Calu3 (cell line): ENCODE measurements at places on chromosomes 5 and 9. TPM values are rescaled to one million over a fixed set of nuclear protein-coding genes. Genes with fewer than 3 reads are reported as not detected.

GRCh38 chr5:14204785-14205321, 61.7 kb downstream of the TRIO start:
- peaks cover 17% of the 10 kb centered on the region for H3K36me3 ChIP-seq
- peak overlapping the region; percentile 43 for H3K4me3 ChIP-seq
- DNase-seq, result peak; percentile 64
- no peaks in the 10 kb centered on the region for H3K27me3 ChIP-seq
- peak overlapping the region; percentile 86 for H3K27ac ChIP-seq
- H3K4me1 ChIP-seq, result peaks cover 68% of the 10 kb centered on the region

IFNK gene
- not detected in 2 replicates for total RNA-seq

DNA sequence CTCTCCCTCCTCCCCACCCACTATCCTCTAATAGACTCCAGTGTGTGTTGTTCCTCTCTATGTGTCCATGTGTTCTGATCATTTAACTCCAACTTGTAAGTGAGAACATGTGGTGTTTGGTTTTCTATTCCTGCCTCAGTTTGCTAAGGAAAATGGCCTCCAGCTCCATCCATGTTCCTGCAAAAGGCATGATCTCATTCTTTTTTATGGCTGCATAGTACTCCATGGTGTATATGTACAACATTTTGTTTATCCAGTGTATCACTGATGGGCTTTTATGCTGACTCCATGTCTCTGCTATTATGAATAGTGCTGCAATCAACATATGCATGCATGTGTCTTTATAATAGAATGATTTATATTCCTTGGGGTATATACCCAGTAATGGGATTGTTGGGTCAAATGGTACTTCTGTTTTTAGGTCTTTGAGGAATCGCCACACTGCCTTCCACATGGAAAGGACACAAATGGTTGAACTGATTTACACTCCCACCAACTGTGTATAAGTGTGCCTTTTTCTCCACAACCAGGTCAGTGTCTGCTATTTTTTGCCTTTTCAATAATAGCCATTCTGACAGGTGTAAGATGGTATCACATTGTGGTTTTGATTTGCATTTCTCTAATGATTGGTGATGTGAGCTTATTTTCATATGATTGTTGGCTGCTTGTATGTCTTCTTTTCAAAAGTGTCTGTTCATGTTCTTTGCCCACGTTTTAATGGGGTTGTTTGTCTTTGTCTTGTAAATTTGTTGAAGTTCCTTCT, 96.5 kb upstream of the DAB2 start:
- peaks cover 19% of the 10 kb centered on the region for H3K4me1 ChIP-seq
- H3K27me3 ChIP-seq, result no peaks in the 10 kb centered on the region

DNA sequence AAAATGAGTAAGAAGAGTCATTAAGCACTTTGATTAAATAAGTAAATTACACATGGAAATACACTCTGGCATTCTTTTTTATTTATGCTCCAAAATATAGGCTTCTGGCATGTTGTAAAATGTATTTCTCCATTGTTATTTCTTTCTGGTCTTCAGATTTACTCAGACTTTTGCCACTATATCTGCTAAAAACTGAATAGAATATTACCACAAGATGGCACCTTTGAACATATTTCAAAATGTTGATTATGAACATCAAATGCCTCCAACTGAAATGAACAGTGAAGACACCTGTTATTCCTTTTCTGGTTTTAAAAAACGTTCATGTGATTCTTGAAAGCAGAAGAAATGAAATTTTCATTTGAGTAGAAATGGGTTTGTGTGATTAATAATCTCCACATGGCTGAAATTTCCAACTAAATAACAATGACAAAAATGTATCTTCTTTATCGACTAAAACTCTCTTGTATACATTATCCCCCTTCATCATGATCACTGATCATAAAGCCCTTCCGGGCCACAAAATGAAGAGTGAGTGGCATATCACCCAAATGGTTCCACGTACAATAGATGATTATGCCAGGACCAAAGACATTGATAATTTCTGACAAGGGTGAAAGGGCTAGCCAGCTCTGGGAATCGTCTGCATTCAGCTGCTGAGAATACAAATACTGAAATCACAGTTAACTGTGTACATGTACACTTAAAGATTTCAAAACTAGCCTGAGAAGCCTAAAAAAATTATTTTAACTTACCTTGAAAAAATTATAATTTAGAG, 23.8 kb downstream of the TYRP1 start:
- no peak overlapping the region for H3K27ac ChIP-seq
- peaks cover 16% of the 10 kb centered on the region for H3K4me1 ChIP-seq
- no peak overlapping the region for H3K4me3 ChIP-seq
- H3K27me3 ChIP-seq, result no peaks in the 10 kb centered on the region

GRM6 gene
- not detected in 2 replicates for total RNA-seq

DNA sequence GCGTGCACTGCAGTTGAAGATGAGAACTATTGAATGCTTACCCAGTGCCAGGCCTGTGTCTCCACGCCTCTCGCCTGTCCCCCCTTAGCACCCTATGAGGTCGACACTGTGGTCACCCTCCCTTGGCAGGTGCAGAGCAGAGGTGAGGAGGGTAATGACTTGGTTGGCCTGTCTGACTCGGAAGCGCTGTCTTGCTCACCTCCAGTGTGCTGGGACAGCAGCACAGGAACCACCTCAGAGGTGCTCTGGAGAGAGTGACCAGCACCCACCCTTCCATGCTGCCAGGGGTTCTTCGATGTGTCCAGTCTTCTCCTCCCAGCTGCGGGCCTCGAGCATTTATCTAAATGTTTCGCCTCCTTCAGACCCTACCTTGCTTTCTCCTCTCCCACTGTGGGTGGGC, 178.3 kb upstream of the IRX2 start:
- H3K27me3 ChIP-seq, result no peaks in the 10 kb centered on the region
- H3K4me1 ChIP-seq, result no peaks in the 10 kb centered on the region
- DNase-seq, result no peak
- H3K4me3 ChIP-seq, result no peak overlapping the region
- no peak overlapping the region for H3K27ac ChIP-seq

IL33 gene
- 0.64 and 1.9 TPM in 2 replicates for total RNA-seq

ZNF367 gene
- 8.6 and 9.6 TPM in 2 replicates for total RNA-seq

DNA sequence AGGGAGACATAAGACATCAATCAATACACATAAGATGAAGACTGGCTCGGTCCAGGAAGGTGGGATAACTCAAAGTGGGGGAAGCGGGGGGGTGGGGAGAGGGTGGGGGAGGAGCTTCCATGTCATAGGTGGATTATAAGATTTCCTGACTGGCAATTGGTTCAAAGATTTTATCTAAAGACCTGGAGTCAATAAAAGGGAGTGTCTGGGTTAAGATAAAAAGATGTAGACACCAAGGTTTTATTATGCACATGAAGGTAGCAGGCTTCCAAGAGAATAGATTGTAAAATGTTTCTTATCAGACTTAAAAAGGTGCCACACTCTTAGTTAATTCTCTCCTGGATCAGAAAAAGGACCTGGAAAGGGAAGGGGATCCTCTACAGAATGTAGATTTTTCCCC, 25.6 kb upstream of the OTULINL start:
- no peak overlapping the region for H3K4me3 ChIP-seq
- H3K27me3 ChIP-seq, result peaks cover 14% of the 10 kb centered on the region
- H3K4me1 ChIP-seq, result no peaks in the 10 kb centered on the region
- no peak for DNase-seq
- no peaks in the 10 kb centered on the region for H3K36me3 ChIP-seq

PSD2 gene
- total RNA-seq, result not detected in 2 replicates

DNA sequence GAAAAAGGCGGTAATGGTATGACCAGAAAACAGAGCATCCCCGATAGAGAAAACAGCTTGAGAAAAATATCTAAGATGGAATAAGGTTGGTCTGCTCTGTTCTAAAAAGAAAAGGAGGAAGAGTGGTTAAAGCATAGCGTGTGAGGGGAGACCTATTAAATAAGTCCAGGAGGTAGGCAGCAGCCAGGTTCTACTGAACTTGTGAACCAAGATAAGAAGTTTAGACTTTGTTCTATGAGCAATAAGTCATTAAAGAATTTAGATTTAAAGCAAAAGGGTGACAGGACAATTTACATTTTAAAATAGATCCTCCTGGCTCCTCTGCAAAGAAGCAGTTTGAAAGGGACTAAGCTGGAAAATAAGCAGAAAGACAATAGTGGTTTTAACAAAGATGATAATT, 81.3 kb upstream of the COX7C start:
- no peaks in the 10 kb centered on the region for H3K36me3 ChIP-seq
- peaks cover 9% of the 10 kb centered on the region for H3K4me1 ChIP-seq
- DNase-seq, result no peak
- H3K4me3 ChIP-seq, result no peak overlapping the region
- no peak overlapping the region for H3K27ac ChIP-seq
- no peaks in the 10 kb centered on the region for H3K27me3 ChIP-seq

- H3K4me3 ChIP-seq, result no peak overlapping the region
- no peaks in the 10 kb centered on the region for H3K27me3 ChIP-seq
- peak overlapping the region; percentile 76 for H3K27ac ChIP-seq
- no peak for DNase-seq
- H3K4me1 ChIP-seq, result peaks cover 7% of the 10 kb centered on the region
- no peaks in the 10 kb centered on the region for H3K36me3 ChIP-seq
Measured at GRCh38 chr9:19229595-19230354, 718 bp upstream of the DENND4C start.

BHMT2 gene
- total RNA-seq, result not detected in 2 replicates

DNA sequence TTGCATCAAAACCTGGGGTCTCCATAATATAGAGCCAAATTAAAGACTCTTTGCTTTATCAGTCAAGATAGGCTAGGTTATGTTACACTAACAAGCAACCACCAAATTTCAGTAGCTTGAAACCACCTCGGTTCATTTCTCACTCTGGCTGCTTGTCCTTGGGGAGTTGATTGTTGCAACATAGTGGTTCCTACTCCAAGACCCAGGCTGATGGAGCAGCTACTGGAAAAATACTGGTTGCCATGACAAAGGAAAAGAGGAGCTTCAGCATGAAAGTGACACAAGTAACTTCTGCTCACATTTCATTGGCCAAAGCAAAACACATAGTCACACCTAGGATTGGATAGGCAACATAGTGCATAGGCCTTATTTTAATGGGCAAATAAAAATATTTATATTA, 18.5 kb upstream of the RCL1 start:
- no peak overlapping the region for H3K4me3 ChIP-seq
- H3K27me3 ChIP-seq, result no peaks in the 10 kb centered on the region
- H3K27ac ChIP-seq, result no peak overlapping the region
- DNase-seq, result no peak

- no peak overlapping the region for H3K27ac ChIP-seq
- H3K27me3 ChIP-seq, result peaks cover 46% of the 10 kb centered on the region
- peaks cover 11% of the 10 kb centered on the region for H3K4me1 ChIP-seq
Measured at GRCh38 chr9:136174779-136175615, 29.9 kb downstream of the LHX3 start.
